ENCODE measurements at places on chromosomes 5 and 9. TPM values are rescaled to one million over a fixed set of nuclear protein-coding genes. Genes with fewer than 3 reads are reported as not detected.

PCDHA9 gene
- polyA plus RNA-seq: 0.05 TPM

NRG2 gene
- 1.7 TPM for polyA plus RNA-seq

GBA2 gene
- 126 TPM for polyA plus RNA-seq

- DNase-seq: no peak
Measured at GRCh38 chr5:1886846-1887587, 4.3 kb upstream of the IRX4 start.

DNA sequence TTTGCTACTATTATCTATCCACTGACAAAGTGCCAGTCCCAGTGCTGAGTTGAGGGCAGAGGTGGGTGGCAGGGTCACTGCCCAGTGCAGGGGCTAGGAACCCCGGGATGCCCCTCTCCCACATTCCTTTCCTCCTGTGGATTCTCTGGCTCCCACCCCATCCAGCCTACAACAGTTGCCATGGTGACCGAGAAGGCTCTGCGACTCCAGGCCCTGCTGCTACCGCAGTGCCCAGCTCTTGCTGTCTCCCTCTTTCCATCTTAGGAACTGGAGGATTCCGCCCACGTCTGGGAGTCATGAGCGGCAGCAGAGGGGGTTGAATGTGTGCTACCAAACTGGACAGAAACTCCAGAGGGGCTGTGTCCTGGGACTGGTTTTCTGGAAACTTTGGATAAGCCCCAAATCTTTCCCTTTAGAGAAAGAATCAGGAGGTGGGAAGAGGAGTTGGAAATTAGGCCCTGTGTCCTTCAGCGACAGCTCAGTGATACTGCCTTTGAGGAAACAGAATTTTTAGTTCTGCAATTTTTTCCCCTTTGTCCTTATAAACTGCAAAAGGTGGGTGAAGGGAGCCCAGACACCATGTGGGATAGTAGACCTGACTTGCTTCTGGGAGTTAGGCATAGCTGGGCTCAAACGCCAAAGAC lies 20.7 kb upstream of the C5orf47 start:
- DNase-seq: no peak

- DNase-seq: no peak
Measured at GRCh38 chr9:109907400-109907799, 127.4 kb downstream of the PALM2AKAP2 start.

DNA sequence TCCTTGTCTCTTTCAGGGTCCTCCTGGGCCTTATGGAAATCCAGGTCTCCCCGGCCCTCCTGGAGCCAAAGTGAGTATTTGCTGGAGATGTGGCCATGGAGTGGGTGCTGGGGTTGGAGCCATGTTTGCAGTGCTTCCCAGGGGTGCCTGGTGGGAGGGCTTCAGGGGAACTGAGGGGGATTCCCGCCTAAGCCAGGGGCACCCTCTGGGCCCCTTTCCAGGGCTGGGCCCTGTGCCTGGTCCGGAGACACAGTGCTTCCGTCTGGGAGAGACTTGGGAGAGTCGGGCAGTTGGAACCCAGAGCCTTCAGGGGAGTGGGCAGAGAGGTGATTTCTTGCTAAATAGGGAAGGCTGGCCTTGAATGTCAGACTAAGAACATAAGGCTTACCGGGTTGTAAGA lies 27.7 kb downstream of the COL27A1 start:
- DNase-seq: no peak

- DNase-seq: no peak
Measured at GRCh38 chr5:15844871-15845270, 334.7 kb downstream of the MARCHF11 start.

DNA sequence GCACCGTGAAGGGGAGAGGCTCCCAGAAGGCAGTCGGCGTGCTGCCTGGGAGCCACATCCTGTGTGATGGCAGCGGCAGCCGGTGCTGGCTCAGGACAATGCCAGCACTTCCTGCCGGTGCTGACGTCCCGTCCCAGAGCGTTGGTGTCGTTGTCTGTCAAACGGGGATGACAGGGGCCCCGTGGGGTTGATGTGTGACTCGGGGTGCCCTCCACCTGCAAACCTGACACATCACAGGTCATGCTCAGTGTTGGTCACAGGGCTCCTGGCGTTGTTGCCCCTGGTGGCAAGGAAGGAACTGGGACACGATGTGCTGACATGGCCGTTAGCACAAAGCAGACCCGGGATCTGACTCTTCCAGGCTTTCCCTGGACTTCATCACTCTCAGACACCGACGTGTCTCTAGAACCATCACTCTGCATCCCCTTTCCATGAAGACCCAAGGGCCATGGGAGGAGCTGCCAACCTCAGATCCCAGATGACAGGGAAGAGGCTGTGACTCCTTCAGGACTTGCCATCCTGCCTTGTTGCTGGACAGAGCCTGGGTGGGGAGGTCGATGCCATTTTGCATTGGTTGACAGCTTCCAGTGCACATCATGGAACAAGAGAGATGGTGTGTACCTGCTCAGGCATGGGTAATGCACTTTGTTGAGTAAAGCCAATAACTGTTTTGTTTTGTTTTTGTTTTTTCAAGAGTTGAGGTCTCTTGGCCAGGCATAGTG lies 21.5 kb downstream of the PLPP7 start:
- DNase-seq: no peak

- no peak for DNase-seq
Measured at GRCh38 chr9:78826527-78826926, 529.6 kb downstream of the PSAT1 start.

DNA sequence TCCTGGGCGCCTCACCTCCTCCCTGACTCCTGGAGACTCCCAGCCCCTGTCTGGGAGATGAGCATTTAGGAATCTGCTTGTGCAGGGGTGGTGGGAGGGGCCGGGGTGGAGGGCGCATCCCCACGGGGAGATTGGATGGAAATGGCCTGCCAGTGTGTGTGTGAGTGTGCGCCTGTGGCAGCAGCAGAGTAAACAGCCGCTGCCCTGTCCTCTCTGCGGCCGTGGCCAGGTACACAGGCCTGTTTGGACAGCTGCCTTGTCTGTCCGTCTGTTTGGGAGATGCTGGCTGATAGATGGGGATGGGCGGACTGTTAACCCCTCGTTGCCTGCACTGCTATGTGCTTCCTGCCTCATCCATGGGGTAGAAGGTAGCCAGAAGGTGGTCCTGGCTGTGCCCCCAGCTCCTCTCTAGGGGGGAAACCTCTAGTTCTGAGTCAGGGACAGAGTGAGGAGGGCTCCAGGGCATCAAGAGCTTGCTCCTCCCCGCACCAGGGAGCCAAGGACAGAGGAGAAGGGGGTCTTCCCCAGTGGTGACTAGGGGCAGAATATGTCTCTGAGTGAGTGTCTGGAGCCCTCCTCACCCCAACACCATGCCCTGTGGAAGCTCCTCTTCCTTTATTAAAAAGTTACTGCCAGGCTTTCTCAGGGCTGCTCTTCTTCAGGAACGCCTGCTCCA lies 60.1 kb downstream of the LMX1B start:
- DNase-seq: no peak

DNA sequence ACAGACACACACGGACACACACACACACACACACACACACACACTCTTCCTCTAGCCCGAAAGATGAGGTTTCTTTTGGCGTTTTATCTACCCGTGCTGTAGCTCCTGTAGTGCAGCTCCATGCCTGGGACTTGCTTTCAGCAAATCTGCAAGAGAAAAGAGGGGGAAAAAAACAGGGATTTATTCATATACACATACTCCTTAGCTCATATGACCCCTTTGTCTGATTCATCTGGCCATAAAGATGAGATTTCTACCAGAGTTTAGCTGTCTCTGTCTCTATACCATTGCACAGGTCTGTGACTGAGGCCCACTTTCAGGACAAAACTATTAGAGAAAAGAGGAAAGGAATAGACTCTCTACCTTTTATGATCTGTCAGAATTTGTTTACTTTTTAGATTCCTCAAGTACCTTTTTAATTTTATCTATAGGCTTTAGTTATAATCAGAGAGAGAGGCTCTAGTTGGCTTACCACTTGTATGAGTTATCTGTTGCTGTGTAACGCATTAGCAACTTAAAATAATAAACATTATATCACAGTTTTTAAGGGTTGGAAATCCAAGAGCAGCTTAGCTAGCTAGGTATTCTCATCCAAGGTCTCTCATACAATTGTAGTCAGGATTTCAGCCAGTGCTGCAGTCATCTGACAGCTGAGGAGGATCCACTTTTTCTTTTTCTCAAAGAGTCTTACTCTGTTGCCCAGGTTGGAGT lies 14.7 kb downstream of the SNX2 start:
- no peak for DNase-seq

DNA sequence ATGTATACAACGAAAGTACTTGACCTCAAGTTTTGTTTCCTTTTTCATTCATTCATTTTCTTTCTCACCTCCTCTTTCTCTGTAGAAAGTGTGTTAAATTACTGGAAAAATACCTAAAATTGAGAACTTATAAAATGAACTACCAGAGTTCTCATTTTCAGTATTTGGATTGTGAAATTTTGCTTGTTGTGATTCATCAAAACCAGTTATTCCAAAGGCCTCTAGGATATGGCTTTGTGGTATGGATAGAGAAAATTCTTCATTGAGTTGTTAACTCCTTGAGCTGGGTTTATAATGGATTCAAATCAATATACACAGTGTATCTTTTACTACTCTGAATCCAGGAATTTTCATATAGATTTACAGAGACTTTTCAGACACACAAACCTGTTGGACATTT lies 287.6 kb downstream of the KDM4C start:
- no peak for DNase-seq

DNA sequence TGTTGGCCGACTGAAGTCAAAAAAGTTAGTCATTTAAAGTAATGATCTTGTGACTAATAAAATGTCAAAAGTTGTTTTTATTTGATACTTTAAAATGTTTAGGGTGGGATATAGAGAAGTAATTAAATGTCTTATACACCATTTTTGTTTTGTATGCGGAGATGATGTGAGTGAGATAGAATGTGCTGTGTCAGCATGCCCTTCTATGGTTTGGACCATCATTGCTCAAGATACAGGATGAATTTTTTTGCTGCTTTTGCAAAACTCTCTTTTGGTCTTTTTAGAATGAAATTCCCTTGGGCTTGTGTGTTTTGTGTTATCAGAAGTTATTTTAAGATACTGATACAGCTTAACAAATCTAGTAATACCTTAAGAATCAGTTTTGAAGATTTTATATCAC lies 12.5 kb downstream of the SRFBP1 start:
- no peak for DNase-seq

GRCh38 chr5:52776116-52776515 lies 11.6 kb upstream of the ITGA1 start:
- no peak for DNase-seq

DNA sequence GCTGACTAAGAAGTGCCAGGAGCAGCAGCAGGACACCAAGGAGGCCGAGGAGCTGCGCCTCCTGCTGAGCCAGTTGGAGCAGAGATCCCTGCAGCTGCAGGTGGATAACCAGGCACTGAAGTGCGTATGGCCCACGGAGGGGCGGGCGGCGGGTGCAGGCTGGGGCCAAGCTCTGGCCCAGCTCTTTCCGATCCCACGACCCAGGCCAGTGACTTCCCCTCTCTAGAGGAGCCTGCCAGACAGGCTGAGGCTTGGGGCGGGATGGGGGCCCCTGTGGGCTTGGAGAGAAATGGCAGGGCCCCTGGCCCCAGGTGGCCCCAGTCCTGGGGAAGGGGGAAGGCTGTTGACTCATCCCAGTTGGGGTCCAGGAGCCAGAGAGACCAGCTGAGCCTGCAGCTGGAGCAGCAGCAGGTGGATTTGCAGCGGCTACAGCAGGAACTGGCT lies 3.6 kb downstream of the PTRH1 start:
- no peak for DNase-seq

- no peak for DNase-seq
Measured at GRCh38 chr5:54908774-54909525, 76.4 kb downstream of the ESM1 start.

DNA sequence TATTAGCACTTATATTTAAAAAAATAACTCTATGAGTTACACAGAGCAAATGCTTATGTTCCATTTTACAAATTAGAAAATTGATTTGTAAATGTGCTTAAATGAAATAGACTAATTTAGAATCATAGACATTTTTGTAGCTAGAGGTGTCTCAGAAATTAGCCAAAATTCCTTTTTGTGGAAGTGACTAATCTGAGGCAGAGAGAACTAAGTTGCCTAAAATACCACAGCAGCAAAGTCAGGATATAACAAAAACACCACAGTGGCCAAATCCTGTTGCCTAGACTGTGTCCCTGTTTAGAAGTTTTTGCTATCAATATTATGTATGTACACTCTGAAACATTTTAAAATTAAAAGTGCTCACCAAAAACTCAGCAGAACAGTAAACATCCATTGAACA lies 18.7 kb downstream of the ADAMTSL1 start:
- no peak for DNase-seq

DNA sequence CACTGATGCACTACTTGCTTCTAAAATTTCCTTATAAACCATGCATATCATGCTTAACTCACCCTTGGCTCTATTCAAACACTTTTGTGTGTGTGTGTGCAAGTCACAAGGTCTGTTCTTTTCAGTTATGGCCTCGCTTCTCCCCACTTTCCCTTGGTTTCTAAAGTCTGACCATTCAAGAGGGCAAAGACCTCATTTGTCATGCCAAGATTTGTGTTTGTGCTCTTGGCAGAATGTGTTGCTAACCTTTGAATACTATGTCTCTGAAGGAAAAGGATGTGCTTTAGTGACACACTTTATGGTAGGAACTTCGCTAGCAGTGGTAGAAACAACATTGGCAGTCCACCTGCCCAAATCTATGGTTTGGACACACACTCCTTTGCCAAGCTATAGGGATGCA lies 50.4 kb downstream of the SNX18 start:
- DNase-seq: no peak

- no peak for DNase-seq
Measured at GRCh38 chr5:67052034-67052433, 144.6 kb downstream of the CD180 start.

DNA sequence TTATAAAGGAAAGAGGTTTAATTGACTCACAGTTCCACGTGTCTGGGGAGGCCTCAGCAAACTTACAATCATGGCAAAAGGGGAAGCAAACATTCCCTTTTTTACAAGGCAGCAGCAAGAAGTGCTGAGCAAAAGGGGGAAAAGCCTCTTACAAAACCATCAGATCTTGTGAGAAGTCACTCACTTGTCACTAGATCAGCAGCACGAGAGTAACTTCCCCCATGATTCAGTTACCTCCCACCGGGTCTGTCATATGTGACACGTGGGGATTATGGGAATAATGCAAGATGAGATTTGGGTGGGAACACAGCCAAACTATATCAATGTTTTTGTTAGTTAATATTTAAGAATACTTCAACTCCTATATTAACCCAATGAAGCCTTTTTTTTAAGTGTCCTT lies 275.2 kb upstream of the CDH9 start:
- no peak for DNase-seq

DNA sequence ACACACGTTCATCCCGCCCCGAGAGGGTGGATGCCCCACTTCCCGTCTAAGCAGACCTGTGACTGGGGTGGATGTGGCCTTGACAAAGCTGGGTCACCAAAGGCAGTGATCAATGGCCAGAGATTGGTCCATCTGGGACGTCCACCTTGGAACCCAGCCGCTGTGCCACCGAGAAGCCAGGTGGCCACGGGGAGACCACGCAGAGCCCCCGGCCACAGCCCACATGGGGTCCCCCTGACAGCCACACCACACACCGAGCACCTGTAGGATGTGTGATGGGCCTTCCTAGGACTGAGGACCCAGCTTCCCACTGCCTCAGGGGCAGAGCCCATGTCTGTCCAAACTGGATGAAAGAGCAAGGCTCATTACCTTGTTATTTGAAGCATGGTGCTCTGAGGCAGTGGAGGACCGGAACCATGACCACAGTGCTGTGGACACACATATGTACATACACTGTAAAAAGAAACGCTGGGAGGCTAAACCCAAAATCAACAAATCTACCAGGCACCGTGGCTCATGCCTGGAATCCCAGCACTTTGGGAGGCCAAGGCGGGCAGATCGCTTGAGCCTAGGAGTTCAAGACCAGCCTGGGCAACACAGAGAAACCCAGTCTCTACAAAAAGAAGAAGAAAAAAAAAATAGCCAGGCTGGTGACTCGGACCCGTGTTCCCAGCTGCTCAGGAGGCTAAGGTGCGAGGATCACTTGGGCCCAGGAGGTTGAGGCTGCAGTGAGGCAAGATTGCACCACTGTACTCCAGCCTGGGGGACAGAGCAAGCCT lies 50.1 kb downstream of the MRPL36 start:
- DNase-seq: no peak
